ENCODE measurements at places on chromosomes 2 and 18.

GRCh38 chr2:24513281-24514071 is 22.4 kb downstream of the NCOA1 start:
- DNase-seq = peak; percentile 35

DNA sequence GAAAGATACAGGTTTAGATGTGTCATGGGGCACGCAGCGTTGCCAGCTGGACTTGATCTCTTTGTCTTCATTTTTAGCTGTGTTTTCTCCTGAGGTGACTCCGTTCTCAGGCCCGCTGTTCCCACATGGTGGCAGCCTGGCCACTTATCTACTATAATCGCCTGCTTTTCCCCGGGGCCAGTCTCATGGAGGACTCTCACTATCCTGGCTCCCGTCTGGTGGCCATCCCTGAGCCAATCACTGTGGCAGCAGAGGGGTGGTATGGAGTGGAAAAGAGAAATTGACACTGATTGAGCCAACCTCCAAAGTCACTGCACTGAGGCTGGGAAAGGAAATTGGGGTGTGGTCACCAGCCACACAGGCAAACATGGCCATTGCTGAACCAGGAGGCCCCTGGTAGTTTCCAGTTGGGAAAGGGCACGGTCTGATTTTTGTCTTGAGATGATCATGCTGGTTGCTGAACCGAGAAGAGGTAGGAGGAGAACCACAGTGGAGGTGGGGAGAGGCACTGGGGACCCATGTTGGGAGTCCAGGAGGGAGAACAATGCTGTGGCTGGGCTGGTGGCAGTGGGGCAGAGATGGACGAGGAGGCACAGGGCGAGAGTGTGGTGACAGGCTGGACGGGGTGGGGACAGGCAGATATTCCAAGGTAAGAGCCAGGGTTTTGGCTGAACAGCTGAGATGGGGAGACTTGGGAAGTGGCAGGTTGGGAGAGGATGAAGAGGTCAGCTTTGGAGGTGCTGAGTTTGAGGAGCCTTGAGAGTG is 45.6 kb downstream of the KCNIP3 start:
- DNase-seq = no peak

DNA sequence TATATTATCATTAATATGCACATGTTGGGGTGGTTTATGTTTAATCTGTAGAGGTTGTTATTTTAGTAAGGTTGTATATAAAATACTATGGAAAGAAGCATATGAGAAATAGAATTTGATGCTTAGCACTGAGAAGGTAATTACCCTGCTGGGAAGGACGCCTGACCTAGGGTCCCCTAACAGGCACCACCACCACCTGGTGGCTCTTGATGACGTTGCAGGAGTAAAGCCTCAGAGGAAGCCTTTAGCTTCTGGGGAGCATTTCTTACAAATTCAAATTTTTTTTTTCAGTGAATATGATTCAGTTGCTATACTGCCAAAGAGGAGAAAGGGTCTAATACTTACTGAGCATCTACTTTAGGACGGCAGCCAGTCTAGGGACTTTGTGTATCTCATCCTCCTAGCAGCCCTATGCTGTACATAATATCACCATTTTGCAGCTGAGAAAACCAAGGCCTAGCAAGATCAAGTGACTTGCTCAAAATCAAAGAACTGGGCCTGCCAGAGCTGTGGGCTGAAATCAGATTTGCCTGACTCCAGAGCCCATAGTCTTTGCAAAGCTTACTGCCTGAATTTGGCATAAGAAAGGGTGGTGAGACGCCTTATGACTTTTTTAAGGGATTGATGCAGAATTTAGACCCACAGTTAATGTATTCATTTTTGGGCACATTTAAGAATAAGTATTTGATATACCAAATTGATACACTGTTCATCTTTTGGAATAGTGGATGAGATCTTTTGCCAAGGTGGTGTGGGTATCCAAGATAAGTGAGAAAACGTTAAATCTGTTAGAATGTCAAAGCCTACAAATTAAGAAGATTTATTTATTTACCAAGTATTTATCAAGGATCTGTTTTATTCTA is 78.8 kb upstream of the GAREM1 start:
- peak; percentile 4 for DNase-seq

GRCh38 chr2:178242552-178242883 is 48.2 kb downstream of the OSBPL6 start:
- no peak for DNase-seq

- no peak for DNase-seq
Measured at GRCh38 chr2:219675221-219675620, 47.8 kb downstream of the SLC4A3 start.

DNA sequence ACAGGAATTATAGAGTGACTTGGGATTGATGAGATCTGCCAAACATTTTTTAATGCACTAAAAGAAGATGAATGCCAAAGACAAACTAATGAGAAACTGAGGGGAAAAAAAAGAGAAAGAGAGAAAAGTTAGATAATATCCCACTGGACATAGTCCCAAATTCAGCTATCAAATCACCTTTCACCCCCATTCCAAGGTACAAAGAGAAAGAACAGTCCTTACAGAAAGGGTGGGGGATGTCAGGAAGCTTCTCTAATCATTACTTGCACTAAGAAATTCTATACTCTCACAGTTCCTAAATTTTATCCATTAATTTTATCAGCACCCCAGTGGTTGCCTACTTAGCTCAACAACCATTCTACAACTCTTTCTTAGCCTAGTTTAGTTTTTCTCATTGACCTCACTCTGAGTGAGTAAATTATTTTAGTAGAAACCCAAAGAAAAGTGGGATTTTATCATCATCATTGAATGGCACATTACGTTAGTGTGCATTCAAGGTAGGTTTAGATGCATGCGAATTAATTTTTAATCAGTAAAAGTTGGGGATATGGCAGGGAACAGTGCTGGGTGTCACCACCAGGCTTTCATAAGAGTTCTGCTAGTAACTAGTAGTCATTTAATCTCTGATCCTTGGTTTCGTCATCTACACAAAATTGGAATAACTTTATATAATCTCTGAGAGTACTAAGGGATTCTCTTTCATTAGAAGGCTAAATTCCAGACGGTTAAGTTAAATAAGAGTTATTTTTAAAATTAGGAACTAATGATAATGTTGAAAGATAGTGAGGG is 85.3 kb upstream of the CYTIP start:
- DNase-seq = no peak

- DNase-seq = no peak
Measured at GRCh38 chr18:1539276-1539675, 634.6 kb downstream of the ADCYAP1 start.

GRCh38 chr2:102512161-102512560 is 39.1 kb downstream of the SLC9A4 start:
- DNase-seq = no peak

DNA sequence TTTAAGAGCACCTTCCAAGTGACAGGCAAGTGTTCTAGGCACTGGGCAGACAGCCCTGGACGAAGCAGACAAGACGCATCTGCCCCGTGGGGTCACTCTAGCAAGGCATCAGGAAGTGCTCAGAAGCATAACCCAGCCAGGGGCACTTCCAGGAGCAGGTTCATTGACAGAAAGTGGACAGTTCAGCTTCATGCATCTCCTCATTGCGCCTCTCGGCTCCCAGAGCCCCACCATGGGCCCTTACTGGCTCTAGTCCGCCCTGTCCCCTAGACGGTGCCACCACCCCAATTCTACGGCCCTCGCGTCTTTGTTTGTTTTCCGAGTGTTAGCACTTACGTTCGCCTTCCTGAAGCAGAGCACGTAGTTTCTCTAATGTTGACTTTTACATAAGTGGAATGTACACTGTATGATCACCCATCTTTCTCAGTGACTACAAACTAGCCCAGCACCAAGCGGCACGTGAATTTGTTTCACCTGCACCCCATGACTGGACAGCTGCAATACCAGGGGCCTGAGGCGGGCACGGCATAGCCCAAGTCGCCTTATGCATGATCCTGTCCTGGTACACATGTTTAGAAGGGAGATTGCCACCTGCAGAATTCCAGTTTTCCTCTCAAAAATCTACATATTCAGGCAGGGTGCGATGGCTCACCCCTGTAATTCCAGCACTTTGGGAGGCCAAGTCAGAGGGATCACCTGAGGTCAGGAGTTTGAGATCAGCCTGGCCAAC is 33.2 kb downstream of the SNED1 start:
- no peak for DNase-seq

- DNase-seq = no peak
Measured at GRCh38 chr18:78378403-78378802, 601.2 kb upstream of the SALL3 start.

GRCh38 chr2:205439621-205440020 is 242.7 kb upstream of the NRP2 start:
- no peak for DNase-seq

DNA sequence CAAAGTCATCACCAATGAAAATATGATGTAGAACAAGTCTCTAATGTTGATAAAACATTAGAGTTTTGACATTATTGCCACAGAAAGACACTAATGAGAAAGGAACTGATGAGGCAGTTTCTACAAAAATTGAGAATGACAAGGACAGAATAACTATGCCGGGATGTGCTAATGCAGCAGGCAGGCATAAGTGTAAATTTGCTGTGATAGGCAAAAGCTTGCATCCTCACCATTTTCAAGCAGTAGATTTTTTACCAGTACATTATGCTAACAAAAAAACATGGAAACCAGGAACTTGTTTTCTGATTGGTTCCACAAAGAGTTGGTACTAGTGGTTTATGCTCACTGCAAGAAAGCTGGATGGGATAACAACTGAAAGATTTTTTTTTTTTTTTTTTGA is 715.5 kb upstream of the LRRTM4 start:
- DNase-seq = no peak

DNA sequence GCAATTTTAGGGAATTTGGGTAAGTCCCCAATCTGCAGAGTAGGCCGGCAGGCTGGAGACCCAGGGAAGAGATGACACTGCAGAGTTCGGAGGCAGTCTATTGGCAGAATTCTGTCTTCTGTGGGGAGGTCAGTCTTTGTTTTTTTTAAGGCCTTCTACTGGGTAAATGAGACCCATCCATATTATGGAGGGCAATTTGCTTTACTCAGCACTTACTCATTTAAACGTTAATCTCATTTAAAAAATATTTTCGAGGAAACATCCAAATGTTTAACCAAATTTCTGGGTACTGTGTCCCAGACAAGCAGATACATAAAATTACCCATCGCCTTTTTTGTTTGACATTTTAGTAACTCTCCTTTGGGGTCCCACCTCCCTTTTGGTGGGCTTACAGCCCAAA is 139.5 kb downstream of the IRS1 start:
- no peak for DNase-seq

GRCh38 chr2:68805025-68805424 is 66.2 kb downstream of the BMP10 start:
- no peak for DNase-seq

- no peak for DNase-seq
Measured at GRCh38 chr2:172734711-172735581, 699 bp upstream of the RAPGEF4 start.

GRCh38 chr18:36329684-36330434 is 32.3 kb downstream of the FHOD3 start:
- no peak for DNase-seq

- DNase-seq = no peak
Measured at GRCh38 chr18:43115076-43115921, at the start of gene RIT2. RIT2 (minus strand) TSS chr18:43115685.

DNA sequence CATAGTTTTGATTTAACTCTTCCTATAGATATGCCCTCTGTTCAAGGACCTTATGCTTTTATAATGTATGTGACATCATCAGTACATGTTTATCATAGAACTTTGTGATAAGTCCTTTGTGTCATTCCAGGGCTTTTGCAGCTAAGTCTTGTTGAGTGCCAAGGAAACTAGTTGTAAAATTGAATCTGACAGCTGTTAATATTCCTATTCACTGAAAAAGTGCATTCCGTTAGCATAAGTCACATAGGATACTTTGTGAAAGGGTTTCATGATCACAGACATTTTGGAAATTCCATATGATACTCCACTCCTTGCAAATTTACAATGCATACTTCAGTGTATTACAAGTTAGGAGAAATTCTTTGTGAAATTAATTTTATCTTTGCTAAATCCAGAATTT is 503.4 kb downstream of the CCDC85A start:
- DNase-seq = peak; percentile 63

DNA sequence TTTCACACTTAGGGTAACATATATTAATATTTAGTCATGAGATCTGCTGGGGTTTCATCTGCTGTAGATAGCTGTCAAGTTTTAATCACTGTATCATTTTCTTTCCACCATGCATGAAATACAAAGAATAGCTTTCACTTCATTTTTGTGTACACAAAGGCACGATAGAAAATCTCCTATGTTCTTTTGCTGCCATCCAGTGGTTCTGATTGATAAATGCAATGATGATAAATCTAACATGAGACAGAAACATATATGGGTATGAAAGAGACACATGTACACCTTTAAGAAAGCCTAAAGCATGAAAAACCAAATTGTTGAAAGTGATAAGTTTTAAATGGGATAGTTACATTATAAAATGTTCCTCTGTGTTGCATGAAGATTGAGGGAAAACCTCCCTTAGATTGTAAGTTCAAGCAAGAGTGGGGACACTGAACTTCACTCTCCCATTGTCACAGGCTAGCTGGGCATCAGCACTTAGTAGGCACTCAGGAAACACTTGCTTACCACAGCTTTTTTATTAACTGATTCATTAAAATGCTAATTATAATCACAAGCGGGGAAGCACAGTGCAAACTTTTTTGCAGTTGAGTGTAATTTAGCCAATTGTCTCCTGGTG is 31.2 kb downstream of the C1D start:
- peak; percentile 51 for DNase-seq

- DNase-seq = no peak
Measured at GRCh38 chr18:50902797-50903196, 23.9 kb downstream of the ME2 start.

DNA sequence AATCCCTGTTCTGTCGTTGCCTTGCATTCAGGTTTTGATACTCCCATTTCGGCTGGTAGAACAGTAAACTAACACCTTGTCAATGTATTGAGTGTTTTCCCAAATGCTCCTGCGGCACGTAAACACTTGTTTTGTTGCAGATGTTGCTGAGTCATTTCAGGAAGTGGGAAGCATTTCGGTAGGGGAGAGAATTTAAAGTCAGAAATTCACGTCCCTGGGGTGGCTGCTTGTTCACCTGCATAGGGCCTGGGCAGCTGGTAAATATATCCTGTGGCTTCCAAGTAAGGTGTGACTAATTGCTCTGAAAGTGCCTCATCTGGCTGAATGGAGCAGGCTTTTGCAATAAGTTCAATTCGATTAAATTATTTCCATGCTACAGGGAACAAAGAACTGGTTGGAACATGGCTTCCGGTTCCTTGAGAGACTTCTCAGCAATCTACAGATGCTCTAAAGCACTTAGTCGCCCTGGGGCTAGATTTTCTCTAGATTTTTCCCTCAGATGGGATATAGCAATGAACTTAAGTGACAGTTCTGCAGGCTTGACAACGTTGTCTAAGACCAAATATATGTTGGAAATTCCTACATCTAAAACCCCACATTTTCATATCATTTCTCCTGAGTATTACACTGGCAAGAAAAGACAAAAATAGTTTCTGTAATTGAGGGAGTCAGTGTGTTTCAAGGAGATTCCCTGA is 5.2 kb downstream of the GALR1 start:
- DNase-seq = no peak

GRCh38 chr18:31677592-31677991 is 6.8 kb downstream of the B4GALT6 start:
- no peak for DNase-seq

GRCh38 chr2:203734276-203734983 is 28.0 kb downstream of the CD28 start:
- no peak for DNase-seq

Measured in fibroblast of skin of left quadriceps (primary cell).